ENCODE measurements at places on chromosomes 5 and 9. TPM values are rescaled to one million over a fixed set of nuclear protein-coding genes. Genes with fewer than 3 reads are reported as not detected.

Gene GLRA1
- total RNA-seq, result not detected

Gene PCDHGA8
- total RNA-seq, result 0.08 TPM

Gene LCN1
- not detected for total RNA-seq

Gene SPATA31D4
- total RNA-seq, result not detected

Gene SMIM33
- not detected for total RNA-seq

Gene GTF3C5
- total RNA-seq, result 66.9 TPM

Gene PCDHA9
- total RNA-seq, result not detected

Gene MVB12B
- 30.1 TPM for total RNA-seq

GRCh38 chr5:112329419-112330090, 89.5 kb downstream of the EPB41L4A start:
- no peak for DNase-seq
- no peak overlapping the region for H3K4me3 ChIP-seq
- no peaks in the 10 kb centered on the region for H3K4me1 ChIP-seq
- H3K36me3 ChIP-seq, result no peaks in the 10 kb centered on the region

- DNase-seq, result no peak
- no peaks in the 10 kb centered on the region for H3K4me1 ChIP-seq
- no peak overlapping the region for H3K27ac ChIP-seq
- H3K36me3 ChIP-seq, result no peaks in the 10 kb centered on the region
- H3K4me3 ChIP-seq, result no peak overlapping the region
Measured at GRCh38 chr5:178325679-178326373, 93.2 kb upstream of the PHYKPL start.

GRCh38 chr9:125126019-125126746, 17.1 kb downstream of the SCAI start:
- DNase-seq, result no peak
- peaks cover 7% of the 10 kb centered on the region for H3K4me1 ChIP-seq
- H3K27ac ChIP-seq, result no peak overlapping the region
- no peak overlapping the region for H3K4me3 ChIP-seq

DNA sequence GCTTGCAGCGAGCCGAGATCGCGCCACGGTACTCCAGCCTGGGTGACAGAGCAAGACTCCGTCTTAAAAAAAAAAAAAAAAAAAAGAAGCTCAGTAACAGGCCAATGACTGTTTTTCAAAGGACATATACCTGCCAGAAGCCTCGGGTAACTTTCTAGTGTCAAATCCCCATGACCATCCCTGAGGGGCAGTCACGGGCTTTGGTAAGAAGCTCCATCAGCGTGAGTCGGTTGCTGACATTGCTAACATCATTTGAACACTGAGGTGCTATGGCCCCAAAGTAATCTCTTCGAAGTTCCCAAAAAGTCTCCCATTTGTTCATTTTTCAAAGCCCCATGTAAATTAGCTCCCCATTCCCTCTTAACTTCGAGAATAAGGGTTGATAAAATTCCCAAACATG, 11.6 kb downstream of the NAIP start:
- H3K27me3 ChIP-seq, result no peaks in the 10 kb centered on the region
- DNase-seq, result no peak
- peaks cover 35% of the 10 kb centered on the region for H3K4me1 ChIP-seq

- H3K4me3 ChIP-seq, result no peak overlapping the region
Measured at GRCh38 chr5:95149387-95149786, 135.5 kb downstream of the MCTP1 start.

DNA sequence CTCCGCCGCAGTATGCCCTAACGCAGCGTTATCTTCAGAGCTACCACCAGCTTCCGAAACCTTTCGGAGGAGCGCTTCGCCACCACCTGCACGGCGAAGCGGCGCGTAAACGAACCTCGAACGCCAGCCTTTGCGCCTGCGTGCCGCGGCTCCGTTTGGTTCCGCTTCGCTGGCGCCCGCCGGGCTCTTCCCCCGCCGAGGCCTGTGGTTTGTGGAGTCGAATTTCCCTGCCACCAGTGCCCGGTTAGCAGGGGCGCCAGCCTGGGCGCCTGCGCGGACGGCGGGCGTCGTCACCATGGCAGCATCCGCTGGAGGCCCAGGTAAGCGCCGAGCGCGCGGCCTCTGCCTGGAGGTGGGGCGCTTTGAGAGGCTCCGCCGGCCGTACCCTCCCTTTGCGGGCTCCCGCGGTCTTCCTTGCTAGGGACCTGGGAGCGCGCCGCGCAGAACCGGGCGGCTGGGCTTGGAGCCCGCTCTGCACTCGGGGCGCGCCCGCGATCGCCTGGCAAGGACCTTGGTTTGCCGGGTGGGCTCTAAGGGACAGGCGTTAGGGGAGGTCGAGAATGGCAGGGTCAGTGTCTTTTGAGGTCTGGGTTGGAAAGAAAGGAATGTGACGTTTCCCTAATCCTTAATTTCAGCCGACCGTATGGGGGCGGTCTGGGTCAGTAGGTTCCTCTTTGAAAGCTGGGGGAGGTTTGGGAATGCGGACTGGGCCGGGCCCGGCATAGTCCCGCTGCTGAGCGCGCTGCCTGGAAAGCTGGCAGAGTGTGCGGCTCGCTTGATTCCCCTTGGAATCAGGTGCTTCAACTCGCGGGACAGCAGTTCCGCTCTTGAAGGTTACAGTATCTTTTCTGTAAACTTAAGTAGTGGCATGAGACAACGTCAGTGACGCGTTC, at the start of gene FAM151B:
Gene FAM151B, plus strand, starts transcription at position 272 of the 893 bp plus-strand sequence. Its CDS starts 24 bp downstream, at position 296.
- H3K36me3 ChIP-seq, result no peaks in the 10 kb centered on the region
- H3K27ac ChIP-seq, result peak within 1 kb of the TSS; percentile 80
- peaks cover 38% of the 10 kb centered on the region for H3K4me1 ChIP-seq
- peak; percentile 92 for DNase-seq

DNA sequence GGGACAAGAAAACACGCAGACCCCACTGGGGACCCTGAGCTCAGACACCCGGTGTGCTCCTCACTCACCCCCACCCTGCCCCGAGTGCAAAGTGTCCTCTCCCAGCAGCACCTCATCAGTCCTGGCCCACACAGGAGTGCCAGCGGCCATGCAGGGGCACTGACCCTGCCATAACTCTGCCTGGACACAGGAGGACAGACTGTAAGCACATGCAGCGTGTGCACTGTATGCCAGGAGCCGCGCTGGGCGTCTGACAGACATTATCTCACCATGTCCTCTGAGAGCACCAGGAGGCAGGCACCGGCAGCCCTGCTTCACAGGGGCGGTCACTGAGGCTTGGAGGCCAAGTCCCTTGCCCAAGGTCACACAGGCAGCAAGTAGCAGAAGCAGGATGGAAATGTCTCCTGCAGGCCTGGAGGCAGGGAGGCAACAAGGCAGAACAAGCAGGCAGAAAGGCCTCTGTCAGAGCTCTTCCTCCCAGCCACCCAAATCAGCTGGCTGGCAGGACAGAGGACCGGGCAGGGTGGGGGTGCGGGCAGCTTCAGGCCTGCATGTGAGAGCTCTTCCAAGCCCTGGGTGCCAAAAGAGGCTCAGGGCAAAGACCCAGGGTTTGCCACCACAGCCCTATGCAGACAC, 8.4 kb downstream of the EEIG1 start:
- peaks cover 68% of the 10 kb centered on the region for H3K4me1 ChIP-seq
- no peak overlapping the region for H3K4me3 ChIP-seq
- no peak for DNase-seq

GRCh38 chr5:168353216-168353957, 61.9 kb downstream of the WWC1 start:
- H3K4me3 ChIP-seq, result no peak overlapping the region
- H3K4me1 ChIP-seq, result peaks cover 12% of the 10 kb centered on the region
- no peaks in the 10 kb centered on the region for H3K27me3 ChIP-seq
- no peak overlapping the region for H3K27ac ChIP-seq
- H3K36me3 ChIP-seq, result no peaks in the 10 kb centered on the region

GRCh38 chr5:9698841-9699240, 68.7 kb upstream of the TAS2R1 start:
- H3K27ac ChIP-seq, result no peak overlapping the region
- no peak overlapping the region for H3K4me3 ChIP-seq
- H3K36me3 ChIP-seq, result no peaks in the 10 kb centered on the region
- H3K27me3 ChIP-seq, result no peaks in the 10 kb centered on the region

GRCh38 chr9:87513880-87514535, 16.3 kb downstream of the DAPK1 start:
- H3K4me1 ChIP-seq, result peaks cover 38% of the 10 kb centered on the region
- H3K36me3 ChIP-seq, result peaks cover 3% of the 10 kb centered on the region
- no peaks in the 10 kb centered on the region for H3K27me3 ChIP-seq
- peak; percentile 39 for DNase-seq
- no peak overlapping the region for H3K4me3 ChIP-seq

DNA sequence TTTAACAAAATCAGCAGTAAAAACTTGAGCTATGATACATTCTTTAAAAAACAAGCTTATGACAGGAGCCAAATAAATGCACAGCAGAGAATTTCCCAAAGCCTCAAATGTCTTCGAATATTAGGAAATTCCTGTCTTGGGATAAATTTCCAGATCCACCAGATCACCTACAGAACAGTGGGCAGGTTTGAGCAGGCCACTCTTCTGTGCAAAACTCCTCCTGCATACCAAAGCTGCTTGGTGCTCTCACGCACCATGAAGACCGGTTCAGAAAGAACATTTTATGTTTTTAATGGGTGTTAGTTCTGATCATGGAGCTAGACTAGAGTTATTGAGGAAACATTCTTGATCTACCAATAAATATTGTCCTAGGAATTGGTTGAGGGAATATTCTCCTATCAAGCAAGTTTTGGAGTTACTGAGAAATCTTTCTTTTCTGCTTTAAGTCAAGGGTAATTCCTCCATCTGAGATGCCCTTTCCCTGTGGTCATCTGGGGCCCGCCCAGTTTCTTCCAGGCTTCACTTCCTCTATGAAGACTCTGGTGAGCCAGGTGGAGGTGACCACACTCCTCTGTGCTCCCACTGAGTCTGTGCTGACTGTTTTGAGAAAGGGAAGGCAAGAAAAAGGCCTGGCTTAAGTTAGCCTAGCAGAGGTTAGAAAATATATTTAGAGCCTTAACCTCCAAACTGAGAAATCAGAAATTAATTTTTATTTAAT, 17.9 kb downstream of the TNFSF15 start:
- no peaks in the 10 kb centered on the region for H3K27me3 ChIP-seq
- DNase-seq, result no peak
- no peaks in the 10 kb centered on the region for H3K36me3 ChIP-seq
- H3K4me1 ChIP-seq, result no peaks in the 10 kb centered on the region
- H3K4me3 ChIP-seq, result no peak overlapping the region

DNA sequence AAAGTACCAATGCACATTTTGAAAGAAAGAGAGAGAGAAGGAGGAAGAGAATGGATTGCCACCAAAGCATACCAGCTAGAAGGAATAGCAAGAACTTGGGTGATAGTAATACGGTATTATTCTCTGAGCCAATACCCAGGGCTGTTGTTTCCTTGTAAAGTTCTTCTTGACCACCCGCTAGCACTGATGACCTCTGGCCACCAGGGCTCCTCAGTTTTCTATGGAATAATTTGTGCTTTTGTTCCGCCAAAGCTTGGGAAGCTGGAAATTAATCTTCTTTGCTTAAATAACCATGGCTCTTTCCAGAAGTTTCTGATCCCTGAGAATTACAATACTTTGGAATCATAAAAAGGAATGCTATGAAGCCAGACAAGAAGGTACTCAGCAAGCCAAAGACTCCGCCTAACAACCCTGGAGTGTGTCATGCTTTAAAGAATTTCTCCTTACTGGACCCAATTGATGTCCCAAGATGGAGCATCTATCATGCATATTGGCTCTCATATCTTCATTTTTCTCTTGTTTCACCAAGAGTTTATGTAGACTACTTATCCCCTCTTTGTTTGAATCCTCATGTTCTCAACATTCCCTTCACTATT, 29.8 kb downstream of the OR2K2 start:
- no peaks in the 10 kb centered on the region for H3K4me1 ChIP-seq
- H3K4me3 ChIP-seq, result no peak overlapping the region
- no peak overlapping the region for H3K27ac ChIP-seq
- no peaks in the 10 kb centered on the region for H3K27me3 ChIP-seq

DNA sequence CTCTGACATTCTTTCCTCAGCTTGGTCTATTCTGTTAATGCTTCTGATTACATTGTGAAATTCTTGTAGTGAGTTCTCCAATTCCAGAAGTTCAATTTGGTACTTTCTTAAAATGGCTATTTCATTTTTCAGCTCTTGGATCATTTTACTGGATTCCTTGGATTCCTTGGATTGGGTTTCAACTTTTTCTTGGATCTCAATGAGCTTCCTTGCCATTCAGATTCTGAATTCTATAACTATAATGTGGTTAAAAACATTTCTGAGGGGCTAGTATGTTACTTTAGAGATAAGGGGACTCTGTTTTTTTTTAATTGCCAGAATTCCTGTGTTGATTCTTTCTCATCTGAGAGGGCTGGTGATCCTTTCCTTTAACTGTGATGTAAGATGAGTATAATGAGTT, 136.4 kb downstream of the MCTP1 start:
- H3K4me3 ChIP-seq, result no peak overlapping the region
- no peak overlapping the region for H3K27ac ChIP-seq
- no peaks in the 10 kb centered on the region for H3K36me3 ChIP-seq
- no peaks in the 10 kb centered on the region for H3K4me1 ChIP-seq

DNA sequence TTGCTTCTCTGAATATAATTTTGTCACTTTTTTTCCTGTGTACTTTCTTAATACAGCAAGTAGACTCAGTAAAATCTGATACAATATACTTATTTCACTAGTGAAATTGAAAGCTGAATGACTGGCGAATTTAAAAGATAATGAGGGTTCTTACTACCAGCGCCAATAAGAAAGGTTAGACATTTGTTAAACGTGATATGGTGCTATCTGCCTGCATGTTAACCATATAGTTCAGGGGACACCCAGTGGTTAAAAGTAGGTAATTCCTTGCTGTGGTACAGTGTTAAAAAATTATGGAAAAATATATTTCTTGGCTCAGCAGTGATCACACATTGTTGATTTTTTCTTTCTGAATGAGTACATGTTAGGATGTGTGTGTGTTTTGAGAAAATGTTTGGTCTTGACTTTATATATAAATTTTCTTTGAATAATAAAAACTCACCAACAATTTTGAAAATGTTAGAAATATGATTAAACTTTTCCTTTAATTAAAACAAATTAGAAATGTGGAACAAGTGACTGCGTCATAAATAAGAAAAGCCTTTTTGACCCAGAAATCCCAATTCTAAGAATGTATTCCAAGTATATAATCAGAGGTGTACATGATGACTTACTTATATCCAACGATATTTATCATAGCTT, 25.8 kb downstream of the CAST start:
- no peaks in the 10 kb centered on the region for H3K27me3 ChIP-seq
- H3K4me1 ChIP-seq, result peaks cover 9% of the 10 kb centered on the region
- no peak overlapping the region for H3K27ac ChIP-seq
- no peaks in the 10 kb centered on the region for H3K36me3 ChIP-seq
- peak; percentile 49 for DNase-seq

DNA sequence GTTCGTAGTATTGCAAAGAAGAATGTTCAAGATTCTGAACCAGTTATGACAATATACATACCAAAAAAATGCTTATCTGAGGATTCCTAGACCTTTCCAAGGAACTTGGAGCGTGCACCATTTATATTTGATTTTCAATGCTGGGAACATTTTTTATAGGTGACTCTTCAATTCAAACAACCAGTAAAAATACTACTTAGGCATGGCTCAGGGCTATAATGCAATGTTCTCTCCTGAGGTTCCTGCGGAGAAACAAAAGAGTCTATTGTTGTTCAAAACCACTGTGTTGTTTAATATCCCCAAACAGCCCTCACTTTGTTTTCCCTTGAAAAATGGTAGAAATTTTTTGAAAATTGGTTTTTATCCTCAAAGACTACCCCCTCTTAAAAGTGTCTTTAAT, 335.7 kb upstream of the IZUMO3 start:
- DNase-seq, result no peak
- H3K27me3 ChIP-seq, result no peaks in the 10 kb centered on the region
- no peak overlapping the region for H3K4me3 ChIP-seq
- no peaks in the 10 kb centered on the region for H3K4me1 ChIP-seq
- no peaks in the 10 kb centered on the region for H3K36me3 ChIP-seq

- no peaks in the 10 kb centered on the region for H3K27me3 ChIP-seq
- no peak for DNase-seq
- H3K4me1 ChIP-seq, result no peaks in the 10 kb centered on the region
- no peak overlapping the region for H3K4me3 ChIP-seq
- no peaks in the 10 kb centered on the region for H3K36me3 ChIP-seq
- no peak overlapping the region for H3K27ac ChIP-seq
Measured at GRCh38 chr5:117594166-117594565, 1019.5 kb upstream of the SEMA6A start.
